AG04449 (cell line): ENCODE measurements at places on chromosomes 12 and 14.

DNA sequence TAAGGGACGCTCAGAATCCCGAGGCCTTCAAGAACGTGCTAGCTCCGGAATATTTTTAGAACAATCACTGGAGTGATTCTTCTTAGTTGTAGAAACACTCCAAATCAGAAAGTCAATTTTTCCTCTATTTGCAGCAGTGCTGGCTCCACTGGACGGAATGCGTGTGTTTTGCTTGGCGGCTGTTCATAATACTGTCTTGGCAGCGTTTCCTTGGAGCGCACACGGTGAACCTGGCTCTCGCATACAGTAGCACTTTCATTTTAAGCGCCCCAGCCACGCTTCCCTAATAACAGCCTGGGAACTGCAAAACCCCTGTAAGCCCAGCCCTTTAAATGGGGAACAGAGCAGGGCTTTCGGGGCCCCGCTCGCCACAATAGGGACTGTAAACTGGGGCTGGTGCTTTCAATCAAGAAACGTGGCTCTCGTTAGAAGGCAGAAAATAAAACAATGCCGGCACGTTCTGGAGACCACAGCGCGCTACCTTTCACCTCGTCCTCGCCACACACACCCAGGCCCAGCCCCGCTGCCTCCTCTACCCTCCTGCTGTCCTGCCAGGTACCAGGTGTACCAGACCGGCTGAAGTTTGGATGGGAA is 79.9 kb downstream of the BCL11B start:
- DNase-seq = peak; percentile 5

- no peak for DNase-seq
These were observed 23.0 kb upstream of the TTC7B start for GRCh38 chr14:90839024-90839888.

- no peak for DNase-seq
These were observed 15.9 kb downstream of the CCDC88C start for GRCh38 chr14:91401751-91402150.

GRCh38 chr14:51293912-51294389 is 53.9 kb downstream of the TMX1 start:
- DNase-seq = no peak

- no peak for DNase-seq
These were observed 1.1 kb upstream of the VCPKMT start for GRCh38 chr14:50117456-50117855.

GRCh38 chr14:96421236-96421635 is 29.3 kb downstream of the AK7 start:
- no peak for DNase-seq

DNA sequence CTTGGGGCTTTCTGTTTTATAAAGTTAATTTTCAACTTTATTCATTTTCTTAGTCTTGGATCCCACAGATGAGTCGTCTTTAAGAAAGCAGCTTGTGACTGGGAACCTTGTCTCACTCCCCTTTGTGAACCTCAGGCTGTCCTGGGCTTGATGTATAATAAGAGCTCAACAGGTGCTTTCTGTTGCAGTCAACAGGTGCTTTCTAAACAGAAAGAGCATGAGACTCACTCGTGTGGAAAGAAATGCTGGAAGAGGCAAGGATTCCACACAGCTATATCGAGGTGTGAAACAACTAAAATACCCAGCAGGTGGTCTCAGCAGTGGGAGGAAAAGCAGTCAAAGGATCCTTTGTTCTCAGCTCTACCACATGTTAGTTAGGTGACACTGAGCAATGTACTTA is 398.9 kb downstream of the EGLN3 start:
- DNase-seq = no peak

DNA sequence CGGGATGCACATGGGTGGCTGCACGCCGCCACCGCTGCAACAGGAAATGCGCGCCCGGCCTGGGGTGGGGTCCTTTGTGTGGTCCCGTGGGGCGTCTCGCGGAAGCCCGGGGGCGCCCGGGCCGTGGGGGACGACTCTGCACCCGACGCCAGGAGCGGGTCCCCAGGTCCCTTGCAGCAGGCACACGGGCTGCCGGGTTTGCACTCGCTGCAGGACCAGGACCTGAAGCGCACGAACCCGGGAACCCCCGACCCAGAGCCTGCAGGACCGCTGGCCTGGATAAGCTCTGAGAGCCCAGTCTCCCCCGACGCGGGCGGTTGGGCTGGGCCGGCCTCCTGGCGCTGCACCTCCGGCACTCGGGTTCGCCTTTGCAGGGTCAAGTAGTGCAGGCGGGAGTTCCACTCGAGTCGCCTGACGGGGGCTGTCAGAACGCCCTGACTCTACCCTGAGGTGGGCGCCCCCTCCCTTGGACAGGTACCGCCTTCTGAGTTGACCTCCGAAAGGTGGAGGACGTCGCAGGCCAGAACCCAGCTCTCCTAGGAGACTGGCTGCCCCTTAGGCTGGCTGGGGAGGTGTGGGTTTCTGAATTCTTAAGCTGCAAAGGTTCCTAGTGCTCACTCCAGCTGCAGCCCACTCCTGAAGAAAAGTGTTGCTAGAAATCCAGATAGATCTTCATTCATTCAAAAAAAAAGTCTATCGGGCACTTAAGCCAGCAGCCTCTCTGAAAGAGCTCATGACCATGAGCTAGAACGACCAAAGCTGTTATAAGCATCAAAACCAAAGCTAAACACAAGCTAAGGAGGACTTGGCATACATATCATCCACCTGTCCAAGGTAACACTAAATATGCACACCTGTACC is 68.0 kb downstream of the RNF34 start:
- DNase-seq = no peak

DNA sequence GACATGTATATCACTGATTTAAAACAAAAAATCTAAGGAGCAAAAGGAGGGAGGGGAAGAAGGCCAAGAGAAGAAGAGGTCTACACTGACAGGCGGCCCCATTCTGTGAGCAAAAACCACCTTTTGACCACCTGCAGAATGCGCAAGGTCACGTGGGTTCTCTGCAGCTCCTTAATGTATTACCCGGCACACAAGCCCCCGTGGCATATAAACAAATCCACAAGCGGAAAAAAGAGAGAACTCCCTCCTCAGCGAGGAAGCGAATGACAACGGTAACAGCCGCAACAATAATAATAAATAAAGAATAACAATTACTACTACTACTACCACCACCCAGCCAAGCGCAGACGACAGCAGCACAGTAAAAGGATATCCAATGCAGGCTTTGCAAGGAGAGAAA is 1.3 kb downstream of the KSR2 start:
- no peak for DNase-seq

- DNase-seq = no peak
These were observed 111.8 kb downstream of the PRKCH start for GRCh38 chr14:61433169-61433568.

DNA sequence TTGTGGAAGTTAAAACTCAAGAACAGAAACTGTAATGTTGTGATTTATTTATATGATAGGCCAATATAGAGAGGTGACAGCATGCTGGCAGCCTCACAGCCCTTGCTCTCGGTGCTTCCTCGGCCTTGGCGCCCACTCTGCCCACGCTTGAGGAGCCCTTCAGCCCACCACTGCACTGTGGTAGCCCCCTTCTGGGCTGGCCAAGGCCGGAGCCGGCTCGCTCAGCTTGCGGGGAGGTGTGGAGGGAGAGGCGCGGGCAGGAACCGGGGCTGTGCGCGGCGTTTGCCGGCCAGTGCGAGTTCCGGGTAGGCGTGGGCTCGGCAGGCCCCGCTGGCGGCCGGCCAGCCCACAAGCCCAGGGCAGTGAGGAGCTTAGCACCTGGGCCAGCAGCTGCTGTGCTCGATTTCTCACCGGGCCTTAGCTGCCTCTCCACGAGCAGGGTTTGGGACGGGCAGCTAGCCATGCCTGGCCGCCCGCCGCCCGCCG is 65.8 kb upstream of the SLC8A3 start:
- DNase-seq = no peak

DNA sequence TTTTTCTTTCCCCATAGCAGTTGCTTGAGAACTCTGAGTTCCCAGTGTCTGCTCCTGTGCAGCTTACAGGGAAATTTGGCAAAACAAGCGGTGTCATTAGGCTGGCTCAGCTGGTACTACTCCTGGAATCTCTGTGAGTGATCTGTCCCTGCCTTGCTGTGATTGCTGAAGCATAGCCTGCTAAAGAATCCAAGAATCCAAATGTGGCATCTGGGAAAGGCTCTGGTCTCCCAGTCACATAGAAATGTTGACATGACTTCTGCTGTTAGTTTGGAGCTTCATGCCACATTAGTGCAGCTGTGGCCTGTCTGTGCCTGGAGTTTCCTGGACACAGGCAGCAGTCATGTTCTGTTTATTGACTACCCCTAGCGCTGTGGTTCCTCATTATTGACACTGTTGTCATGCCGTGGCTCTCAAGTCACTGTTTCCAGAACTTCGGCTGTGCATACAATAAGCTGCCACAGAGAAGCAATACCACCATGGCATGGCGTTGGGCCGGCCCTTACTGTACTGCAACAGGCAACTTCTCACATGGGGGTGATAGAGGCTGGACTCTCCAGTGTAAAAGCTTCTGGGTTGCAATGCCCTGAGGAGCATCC is 166.8 kb downstream of the MYRFL start:
- no peak for DNase-seq

DNA sequence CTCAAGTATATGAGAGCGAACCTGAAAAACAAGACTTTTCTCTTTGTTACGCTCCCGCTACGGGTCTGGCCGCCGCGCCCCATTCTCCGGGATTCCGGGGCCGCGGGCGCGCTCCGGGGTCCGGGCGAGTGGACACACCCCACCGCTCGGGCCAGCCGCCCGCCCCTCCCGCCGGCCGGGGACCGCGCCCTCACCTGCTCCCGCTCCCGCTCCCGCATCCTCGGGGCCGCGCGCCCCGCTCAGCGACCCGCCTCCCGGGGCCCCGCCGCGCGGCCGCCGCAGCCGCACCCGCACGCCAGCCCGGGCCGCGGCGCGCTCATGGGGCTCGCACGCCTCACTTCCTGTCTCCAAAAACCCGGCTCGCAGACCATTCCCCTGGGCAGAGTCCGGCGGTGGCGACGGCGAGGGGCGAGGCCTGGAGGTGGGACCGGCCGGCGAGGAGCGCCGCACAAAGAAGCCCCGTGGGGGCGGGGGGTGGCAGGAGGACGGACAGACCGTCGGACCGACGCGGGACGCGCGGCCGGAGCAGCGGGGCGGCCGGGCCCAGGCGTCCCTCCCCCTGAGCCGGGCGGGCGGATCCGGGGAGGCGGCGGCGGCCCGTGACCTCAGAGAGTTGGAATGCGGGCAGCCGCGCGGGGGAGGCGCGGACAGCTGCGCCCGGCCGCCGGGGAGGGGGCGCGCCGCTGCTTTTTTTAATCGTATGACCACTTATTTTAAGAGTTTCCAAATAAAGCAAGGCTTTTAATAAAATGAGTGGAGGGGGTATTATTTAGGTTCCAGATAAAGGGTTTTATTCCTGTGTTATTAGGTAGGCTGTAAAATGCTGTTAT is at the start of gene PTPN21:
TSS of gene PTPN21 (minus strand) at position 551 of the 830 bp plus-strand sequence. CDS start 4,590 bp downstream, outside the sequence.
- no peak for DNase-seq

GRCh38 chr12:109554761-109555160 is 18.5 kb downstream of the MMAB start:
- no peak for DNase-seq

GRCh38 chr12:193261-193660 is 20.7 kb downstream of the SLC6A12 start:
- DNase-seq = no peak

GRCh38 chr12:2411616-2412304 is 359.0 kb downstream of the CACNA1C start:
- DNase-seq = no peak

GRCh38 chr12:9464408-9464807 is 143.3 kb downstream of the KLRB1 start:
- DNase-seq = no peak

GRCh38 chr14:58239244-58240195 is 5.1 kb upstream of the PSMA3 start:
- no peak for DNase-seq
